ENCODE measurements at places on chromosomes 1 and 21.
A peak's percentile ranks its signal among the peaks of the same experiment; 100 is the strongest.

- no peak for DNase-seq
Measured at GRCh38 chr21:28833182-28833581, 159.5 kb downstream of the LTN1 start.

DNA sequence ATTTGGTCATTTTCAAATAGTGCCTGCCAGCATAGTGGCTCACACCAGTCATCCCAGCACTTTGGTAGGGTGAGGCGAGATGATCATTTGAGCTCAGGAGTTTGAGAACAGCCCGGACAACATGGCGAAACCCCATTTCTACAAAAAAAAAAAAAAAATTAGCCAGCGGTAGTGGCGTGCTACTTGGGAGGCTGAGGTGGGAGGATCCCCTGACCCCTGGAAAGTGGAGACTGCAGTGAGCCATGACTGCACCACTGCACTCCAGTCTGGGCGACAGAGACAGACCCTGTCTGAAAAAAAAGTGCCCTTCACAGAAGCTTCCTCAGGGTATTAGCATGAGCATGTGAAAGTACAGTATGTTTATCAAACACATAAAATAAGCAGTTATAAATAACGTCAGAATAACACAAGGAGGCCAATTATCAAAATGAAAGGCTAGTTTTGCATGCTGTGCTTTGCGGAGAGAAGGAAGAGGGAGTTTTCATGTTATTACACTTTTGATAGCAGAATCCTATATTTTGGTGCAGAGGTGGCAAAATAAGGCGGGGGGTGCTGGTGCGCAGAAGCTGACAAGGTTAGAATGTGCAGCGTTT lies 781 bp upstream of the METTL13 start:
- no peak for DNase-seq

DNA sequence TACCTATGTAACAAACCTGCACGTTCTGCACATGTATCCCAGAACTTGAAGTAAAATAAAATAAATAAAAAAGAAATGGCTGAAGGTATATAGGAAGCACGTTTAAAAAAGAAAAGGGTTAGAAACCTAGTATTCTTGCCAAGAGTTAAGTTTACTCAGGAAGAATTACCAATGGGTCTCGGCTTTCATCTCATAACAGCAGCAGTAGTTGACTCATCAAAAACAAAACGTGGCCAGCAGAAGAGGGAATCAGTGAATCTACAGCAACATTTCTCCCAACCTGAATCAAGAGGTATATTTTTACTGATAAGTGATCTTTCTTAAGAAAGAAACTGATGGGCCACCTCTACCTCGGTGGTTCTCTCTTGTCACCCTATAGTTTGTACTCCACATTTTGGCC lies 340.3 kb downstream of the BRINP2 start:
- DNase-seq = no peak

DNA sequence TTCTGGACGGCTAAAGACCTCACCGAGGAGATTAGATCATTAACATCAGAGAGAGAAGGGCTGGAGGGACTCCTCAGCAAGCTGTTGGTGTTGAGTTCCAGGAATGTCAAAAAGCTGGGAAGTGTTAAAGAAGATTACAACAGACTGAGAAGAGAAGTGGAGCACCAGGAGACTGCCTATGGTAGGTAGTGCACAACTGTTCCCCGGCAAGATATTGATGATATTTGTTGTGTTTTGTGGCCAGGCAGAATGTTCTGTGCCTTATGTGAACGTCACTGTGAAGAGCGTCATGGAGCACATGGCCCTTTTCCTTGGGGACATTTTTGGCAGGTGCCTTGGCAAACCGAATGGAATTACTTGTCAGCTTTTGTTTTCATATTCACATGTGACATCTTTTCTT lies 191.7 kb downstream of the DISC1 start:
- peak; percentile 53 for DNase-seq

- no peak for DNase-seq
Measured at GRCh38 chr1:154551474-154551873, 7.0 kb downstream of the UBE2Q1 start.

- no peak for DNase-seq
Measured at GRCh38 chr21:14889080-14889810, 175.6 kb downstream of the NRIP1 start.

DNA sequence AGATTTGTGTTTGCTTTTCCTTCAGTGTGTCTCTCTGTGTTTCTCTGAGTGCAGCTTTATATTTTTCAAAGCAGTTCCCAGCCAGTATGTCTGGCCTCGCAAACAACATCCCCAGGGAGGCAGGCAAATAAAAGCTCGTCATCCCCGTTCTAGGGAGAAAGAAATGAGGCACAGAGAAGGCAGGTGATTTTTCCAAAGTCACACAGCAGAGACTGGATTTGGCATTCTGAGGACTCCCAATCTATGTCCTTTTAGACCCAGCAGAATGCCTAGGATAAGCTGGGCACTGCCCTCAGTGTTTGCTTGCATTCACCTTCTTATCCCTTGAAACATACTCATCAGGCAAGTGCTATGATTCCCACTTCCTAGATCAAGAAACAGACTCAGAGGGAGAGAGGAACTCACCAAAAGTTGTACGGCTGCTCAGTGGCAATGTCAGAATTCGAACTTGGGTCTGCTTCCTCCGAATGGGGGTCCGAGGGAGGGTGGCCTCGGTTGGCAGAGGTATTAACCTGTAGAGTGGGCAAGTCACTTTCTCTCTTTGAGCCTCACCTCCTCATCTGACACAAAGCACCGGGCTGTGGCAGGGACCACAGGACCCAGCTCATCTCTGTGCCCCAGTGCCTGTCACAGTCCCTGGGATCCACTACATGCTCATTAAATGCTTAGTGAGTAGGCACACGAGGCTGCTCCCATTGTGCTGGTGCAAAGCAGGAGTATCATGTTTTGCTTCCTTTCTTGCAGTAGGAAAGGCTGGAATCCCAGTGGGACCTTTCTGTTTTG lies 4.2 kb downstream of the RAP1GAP start:
- DNase-seq = no peak

- DNase-seq = no peak
Measured at GRCh38 chr1:180424848-180425457, 77.4 kb downstream of the ACBD6 start.

- no peak for DNase-seq
Measured at GRCh38 chr1:8024329-8024728, 1.8 kb downstream of the ERRFI1 start.

- no peak for DNase-seq
Measured at GRCh38 chr1:240942901-240943300, 330.9 kb upstream of the GREM2 start.

DNA sequence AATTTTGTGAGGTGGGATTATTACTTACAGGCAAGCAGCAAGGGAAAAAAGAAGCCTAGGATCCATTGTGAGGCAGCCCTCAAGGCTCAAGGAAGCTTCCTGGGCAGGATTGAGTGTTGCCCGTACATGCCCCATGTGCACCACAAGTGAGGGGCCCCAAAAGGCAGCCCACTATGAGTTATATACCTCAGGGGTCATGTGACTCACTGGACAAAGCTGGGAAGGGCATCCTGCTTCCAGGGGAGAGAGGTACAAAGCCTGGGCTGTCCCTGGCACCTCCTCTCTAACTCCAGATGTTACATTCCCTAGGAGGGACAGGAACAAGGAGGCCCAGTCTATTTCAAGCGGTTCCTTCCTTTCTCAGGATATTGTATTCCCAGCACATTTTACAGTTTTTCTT lies 34.0 kb upstream of the CD1D start:
- DNase-seq = no peak

GRCh38 chr1:208205216-208206013 lies 38.8 kb downstream of the PLXNA2 start:
- no peak for DNase-seq

DNA sequence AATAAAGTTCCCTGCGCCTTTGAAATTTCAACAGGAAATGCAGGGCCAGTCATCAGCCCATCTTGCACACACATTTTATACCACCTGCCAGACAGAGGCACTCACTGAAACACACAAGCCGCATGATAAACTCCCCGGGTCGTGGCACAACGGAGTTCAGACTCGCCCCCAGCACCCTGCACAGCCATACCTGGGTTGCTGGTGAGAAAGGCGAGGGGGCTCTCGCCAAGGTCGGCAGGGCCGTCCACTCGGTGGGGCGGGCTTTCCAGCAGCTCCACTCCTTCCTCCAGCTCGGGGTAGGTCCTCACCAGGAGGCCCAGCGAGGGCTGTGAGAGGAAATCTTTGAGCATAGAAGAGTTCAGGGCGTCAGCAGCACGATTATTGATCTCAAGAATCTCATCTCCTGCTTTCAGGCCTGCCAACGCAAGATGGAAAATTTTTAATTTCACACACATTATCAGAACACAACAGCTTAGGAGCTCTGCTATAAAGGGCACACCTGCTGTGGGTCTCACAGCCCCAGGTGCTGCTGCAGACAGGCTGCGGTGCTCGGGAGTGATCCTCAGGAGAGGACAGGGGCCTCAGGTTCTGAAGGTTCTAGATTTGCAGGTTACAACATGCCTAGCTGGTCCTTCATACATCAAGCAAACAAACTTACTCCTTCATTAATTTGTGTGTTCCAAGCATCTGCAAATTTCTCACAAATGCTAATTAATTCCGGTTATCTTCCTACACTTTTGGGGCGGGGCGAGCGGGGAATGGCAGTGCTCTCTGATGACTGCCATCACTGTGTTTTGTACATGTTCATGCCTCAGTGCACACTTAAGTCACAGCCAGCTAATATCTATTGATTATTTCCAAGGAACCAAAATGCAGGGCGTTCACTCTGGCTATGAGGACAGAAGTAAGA lies 144.2 kb upstream of the KRTAP19-8 start:
- DNase-seq = no peak

GRCh38 chr21:36985751-36986594 lies 19.5 kb upstream of the HLCS start:
- DNase-seq = no peak

GRCh38 chr1:41372600-41372993 lies 11.4 kb downstream of the FOXO6 start:
- no peak for DNase-seq

DNA sequence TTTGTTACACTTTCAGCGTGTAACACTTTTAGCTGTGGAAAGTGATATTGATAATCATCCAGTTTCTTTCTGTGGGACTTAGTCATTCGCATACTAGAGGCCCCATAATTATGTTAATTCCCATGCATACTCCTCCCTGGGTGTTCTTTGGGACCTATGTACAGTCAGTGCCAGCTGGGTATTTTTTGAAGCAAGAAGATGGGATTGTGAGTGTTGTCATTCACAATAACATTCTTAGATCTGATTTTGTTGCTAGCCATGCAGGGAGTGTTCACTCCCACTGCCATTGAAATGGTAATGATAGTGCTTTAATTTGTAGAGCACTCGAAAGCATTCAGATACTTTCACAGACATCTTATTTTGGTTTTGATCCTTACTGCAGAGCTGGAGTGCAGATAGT lies 11.6 kb downstream of the SARS1 start:
- no peak for DNase-seq

GRCh38 chr1:104120525-104120924 lies 370.8 kb downstream of the AMY1C start:
- no peak for DNase-seq

GRCh38 chr1:212959266-212960220 lies 9.2 kb downstream of the VASH2 start:
- no peak for DNase-seq

DNA sequence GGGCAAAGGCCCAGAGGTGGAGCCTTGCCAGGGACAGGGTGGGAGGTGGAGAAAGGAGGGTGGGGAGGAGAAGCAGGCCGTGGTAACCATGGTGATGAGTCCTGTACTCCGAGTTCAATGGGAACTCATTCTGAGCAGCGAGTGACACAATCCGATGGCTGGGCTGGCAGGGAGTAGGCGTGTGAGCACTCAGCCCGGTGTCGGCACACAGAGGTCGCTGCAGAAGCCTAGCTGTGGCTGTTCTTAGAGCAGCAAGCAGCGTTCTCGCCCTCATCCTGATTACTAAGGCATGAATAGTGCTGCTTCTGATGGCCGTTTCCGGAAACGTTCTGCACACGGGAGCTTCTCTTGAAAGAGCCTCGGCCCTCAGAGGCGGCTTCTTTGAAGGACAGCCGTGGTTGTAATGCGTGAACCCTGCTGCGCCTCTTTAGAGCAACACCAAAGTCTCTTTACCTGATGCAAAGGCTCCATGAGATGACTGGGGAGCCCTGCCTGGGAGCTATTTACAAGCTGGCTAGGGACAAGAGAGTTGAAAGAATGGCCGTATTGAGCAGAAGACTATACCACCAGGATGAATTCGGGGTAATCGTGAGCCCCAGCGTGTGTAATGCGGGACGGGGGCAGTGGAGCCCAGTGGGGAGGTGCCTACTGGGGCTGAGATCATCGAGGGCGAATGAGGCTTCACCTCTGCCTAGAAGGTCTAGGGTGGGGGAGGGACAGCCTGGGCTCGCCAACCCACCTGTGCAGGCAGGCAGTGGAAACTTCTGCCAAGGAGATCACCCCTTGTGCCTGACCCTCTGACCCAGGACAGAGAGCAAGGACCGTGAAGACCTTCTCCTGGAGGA lies 72.8 kb upstream of the PAX7 start:
- DNase-seq = no peak

GRCh38 chr1:97936976-97937375 lies 16.1 kb upstream of the DPYD start:
- DNase-seq = no peak

DNA sequence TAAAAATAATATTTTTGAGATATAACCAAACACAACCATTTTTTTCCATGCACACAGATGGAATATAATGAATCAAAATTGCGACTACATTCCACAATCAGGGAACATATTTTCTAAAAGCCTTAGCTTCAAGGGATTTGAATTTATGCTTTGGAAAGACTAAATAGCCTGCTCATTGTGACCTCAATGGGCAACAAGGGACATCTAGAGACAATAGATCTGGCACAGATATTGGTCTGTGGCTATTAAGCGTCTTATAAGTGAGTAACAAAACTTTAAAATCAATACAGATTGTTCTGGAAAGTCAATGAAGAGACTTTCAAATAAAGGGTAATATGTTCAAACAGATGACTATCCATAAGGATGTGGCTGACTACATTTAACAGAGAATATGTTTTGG lies 660.6 kb upstream of the ADGRL4 start:
- no peak for DNase-seq

DNA sequence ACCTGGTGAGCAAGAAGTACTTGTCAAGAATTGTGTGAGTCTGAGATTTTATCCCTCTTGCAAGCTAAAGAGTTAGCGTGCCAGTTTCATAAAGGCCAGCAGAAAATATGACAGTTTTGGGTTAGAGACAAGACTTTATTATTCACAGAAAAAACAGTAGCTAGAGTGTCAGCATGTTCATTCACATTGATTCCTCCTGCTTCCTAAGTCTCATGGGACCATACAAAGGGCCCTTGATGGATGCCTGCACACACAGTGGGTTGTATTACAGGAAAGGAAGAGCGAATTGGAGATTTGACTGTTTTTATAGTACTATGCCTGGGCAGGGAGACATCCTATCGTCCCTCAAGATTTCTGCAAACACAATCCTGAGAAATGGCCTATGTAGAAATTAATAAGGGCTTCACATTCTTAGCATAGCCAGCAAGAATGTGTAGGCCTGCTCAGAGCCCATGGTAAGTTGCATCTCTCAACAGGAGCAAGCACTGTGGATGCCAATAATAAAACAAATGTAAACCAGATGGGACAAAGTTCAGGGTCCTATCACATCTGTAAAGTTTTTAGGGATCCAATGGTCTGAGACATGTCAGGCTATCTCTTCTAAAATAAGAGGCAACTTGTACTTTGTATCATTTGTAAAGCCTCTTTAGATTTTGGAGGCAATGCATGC lies 4.0 kb upstream of the ASPM start:
- no peak for DNase-seq

GRCh38 chr21:43369124-43369523 lies 57.8 kb downstream of the SIK1 start:
- no peak for DNase-seq
